ENCODE measurements at places on chromosomes 6 and 20.

DNA sequence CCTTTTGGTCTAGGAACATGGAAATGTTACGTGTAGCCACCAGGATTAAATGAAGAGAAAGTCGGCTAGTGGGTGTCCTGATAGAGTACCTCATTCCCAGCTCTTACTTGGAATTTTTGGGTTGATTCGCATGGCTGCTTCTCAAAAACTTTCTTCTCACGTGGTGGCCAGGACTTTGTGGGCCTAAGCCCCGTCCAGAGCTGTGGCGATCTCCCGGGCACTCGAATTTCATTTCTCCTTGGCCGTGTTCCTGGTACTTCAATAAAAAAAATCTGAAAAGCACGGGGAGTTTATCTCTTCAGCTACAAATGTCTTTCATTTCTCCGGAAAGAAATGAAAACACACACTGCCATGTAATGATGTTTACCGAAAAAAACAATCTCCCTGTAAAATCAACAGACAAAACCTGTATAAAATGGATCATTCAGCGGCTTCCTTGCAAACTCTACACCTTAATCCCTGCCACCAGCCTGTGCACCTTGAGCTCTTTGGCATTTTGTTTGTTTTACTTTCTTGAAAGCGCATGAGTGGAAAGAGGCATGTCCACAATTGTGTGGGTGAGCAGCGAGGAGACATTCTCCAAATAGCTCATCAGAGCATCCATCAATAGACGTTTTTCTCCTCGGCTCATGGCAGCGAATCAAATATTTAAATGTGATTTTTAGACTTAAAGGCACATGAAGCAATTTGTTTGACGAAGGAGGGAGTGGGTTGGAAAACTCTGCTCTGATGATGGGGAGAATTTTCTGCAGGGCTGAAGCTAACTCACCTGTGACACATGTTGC lies 173.1 kb downstream of the TFAP2C start:
- no peak for DNase-seq

- DNase-seq: no peak
These were observed 95.5 kb downstream of the ALDH8A1 start for GRCh38 chr6:134854366-134854765.

DNA sequence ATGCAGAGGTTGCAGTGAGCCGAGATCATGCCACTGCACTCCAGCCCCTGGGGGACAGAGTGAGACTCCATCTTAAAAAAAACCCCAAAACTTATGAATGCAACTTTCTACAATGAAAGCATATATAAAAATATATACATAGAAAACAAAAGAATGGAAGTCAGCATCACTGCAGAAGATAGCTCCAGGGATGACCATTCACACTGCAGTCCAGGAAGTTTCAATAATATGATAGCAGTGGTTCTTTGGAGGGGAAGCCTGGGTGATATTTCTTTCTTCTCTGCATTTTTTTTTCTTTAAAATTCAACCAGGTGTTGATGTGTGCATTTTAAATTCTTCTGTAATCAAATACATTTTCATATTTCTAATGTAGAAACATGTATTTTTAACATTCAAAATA lies 12.3 kb downstream of the HLA-G start:
- no peak for DNase-seq

DNA sequence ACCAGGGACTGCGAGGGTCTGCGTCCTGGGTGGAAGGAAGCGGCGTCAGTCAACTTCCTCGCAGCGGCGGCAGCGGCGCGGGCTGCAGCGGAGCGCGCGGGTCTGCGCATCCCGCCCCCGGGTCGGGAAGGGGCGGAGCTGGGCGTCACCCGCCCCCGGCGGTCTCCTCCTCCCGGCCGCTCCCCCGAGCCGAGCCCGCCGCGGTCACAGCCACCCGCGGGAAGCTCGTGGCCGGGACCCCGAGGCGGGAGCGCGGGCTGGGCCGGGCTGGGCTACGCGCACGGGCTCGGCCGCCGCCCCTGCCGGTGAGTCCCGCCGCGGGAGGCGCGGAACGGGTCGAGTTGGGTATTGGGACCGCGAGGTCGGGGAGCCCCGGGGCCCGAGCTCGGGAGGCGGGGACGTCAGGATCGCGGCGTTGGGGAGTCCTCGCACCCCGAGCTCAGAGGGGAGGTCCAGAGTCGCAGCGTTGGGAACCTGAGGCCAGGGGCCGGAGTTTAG lies at the start of gene PAQR8:
PAQR8 (plus strand) TSS at position 207 of the 498 bp plus-strand sequence. CDS start 41,063 bp downstream, outside the sequence.
- DNase-seq: peak; percentile 84

DNA sequence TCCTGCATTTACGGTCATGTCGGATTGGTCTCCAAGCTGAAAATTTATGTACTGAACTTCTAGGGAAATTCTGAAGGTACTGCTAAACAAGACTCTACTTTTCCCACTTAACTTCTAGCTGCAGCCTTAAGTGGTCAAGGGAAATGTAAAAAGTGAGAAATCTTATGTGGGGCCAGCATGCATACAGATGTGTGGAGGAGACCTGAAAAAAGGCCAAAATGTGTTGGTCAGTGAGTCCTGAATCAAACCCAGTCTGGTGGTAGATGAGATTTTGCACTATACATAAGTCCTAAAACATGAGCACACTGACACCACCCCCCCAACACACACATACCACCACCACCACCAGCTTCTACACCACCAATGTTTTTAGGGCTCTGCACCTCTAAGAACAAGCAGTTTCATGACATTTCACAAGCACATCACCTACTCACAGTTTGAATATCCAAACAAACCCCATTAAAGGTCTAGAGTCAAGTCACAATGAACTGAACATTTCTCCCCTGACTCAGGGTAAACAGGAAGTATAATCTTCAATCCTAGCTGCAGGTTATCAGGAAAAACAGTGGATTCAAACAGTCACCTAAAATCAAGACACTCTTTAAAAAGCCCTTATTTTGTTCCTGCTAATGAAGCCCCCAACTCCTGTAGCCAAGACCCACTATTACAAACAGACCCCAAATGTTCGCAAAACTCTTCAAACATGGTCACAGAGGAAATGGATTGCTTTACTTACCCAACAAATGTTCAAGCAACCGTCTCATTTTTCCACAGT lies 1.6 kb downstream of the ZMYND8 start:
- no peak for DNase-seq

GRCh38 chr20:61304750-61305149 lies 52.7 kb downstream of the CDH4 start:
- no peak for DNase-seq

DNA sequence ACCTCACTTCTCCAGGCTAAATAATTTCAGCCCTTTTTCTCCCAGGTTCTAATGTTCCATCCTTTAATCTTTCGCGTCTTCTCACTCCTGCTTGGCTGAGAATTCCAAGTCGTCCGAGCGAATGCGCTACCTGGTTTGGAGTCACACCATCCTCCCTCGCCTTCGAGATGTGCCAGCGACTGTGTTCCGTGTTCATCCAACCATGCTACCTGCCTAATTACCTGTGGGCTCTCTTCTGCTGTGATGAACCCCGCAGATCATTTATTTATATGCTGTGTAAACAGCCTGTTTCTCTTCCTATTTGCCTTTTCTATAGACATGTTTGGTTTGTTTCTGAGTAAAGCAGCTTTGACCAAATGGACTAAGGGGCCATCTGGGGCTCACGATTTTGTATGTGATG lies 83.5 kb upstream of the TMEM181 start:
- DNase-seq: no peak

GRCh38 chr20:20768202-20768815 lies 55.9 kb upstream of the RALGAPA2 start:
- no peak for DNase-seq

DNA sequence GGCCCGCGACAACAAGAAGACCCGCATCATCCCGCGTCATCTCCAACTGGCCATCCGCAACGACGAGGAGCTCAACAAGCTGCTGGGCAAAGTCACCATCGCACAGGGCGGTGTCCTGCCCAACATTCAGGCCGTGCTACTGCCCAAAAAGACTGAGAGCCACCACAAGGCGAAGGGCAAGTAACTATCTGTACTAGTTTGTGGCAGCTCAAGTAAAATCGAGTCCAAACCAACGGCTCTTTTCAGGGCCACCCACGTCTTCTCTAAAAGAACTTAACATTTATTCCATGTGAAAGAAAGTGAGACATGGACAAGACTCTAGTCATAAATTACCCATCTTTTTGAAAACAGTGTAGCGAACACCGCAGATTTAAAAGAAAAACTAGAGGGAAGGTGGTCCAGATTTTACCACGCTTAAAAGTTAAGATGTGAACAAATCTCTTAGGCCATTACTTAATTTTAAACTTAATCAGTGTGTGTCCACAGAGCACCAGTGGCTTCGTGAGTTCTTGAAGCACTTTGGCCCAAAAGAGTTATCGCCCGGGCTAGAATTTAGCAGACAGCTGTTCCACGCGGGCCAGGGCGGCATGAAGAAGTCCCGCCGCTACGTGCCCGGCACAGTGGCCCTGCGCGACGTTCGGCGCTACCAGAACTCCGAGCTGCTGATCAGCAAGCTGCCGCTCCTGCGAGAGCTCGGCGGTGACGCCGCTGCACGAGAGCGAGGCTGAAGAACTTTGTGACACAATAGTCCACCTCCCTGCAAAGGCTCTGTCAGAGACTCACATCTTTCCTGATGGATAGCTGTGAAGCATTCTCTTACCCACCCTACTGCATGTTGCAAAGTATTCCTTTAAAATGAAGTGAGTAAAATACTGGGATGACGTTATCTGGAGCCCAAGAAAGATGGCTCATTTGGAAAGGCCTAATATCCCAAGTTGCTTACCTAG lies 113.9 kb upstream of the PRSS16 start:
- no peak for DNase-seq

GRCh38 chr20:60203451-60203850 lies 245.2 kb downstream of the CDH26 start:
- DNase-seq: no peak

GRCh38 chr6:3190056-3190455 lies 32.7 kb upstream of the TUBB2A start:
- no peak for DNase-seq

DNA sequence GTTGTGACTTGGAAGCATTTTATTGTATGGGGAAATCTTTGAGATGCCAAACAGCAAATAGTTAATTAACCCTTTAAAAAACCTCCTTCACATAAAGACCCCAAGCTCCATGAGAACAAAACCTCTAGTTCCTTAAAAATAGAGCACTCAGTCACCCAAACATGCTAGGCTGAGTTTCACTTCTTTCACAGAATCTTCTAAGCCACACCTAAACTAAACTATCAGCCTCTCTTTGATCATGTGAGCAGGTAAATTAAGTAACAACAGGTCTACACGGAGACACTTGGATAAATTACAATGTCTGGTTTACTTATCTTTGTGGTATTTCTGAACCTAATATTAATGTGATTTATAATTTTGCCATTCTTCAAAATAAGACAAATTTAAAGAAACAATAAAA lies 205.2 kb upstream of the MARCKS start:
- no peak for DNase-seq

DNA sequence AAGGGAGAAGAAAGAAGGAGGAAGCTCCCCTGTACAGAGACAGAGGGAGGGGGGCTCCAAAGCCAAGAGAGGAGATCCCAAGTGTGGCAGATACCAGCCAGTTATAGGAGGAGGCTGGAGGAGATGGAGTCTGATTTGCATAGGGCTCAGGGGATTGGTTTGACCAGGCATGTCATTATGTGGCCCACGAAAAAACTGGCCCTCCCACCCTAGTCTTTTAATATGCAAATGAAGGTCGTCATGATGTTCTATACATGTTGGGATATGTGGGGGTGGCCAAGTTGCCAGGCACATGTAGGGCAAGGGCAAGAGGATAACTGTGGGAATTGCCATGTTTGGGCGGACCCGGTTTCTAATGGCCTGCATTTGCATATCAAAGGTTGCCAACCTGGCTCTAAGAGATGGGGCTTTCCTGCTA lies 17.6 kb upstream of the ZFP64 start:
- no peak for DNase-seq

DNA sequence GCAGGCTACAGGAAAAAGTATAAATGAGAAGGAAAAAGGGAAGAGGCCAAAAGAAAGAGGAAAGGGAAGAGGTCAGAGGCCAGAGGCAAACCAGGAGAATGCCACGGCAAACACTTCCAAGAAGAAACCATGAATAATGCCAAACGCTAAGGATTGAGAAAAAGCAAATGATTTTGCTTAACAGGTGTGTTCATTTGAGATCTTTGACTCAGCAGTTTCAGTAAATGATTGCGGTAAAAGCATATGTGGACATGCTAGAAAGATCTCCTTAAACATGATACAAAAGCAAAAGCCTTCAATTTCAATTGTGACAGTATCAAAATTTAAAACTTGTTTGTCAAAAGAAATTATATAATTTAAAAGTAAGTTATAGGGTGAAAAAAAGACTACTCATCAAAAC lies 70.6 kb downstream of the UBE3D start:
- no peak for DNase-seq

- peak; percentile 13 for DNase-seq
These were observed 58.3 kb downstream of the TCP11 start for GRCh38 chr6:35082733-35083403.

GRCh38 chr6:45606831-45607400 lies 229.2 kb upstream of the SUPT3H start:
- no peak for DNase-seq

DNA sequence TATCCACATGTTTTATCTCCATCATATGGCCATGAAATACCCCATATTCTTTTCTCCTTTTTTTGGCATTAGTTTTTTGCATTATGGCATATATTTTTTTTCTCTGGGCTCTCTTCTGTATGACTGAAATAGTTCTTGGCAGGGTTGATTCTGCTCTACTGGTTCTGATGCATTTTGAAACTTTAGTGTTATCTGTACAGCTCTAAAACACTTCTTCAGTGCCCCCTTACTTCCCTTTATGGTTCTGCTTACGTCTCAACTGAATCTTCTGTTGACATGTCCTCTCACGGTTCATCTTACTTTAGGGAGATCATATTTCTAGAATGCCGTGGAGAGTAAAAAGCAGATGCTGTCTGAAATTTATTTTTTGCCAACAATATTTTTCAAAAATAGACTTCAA lies 23.2 kb upstream of the TXNDC5 start:
- no peak for DNase-seq

GRCh38 chr6:138145402-138145801 lies 16.3 kb upstream of the ARFGEF3 start:
- DNase-seq: no peak

GRCh38 chr6:22043284-22043962 lies 253.4 kb downstream of the PRL start:
- DNase-seq: no peak

Measured in D721Med (cell line).